ENCODE measurements at places on chromosomes 5 and 9. TPM values are rescaled to one million over a fixed set of nuclear protein-coding genes. Genes with fewer than 3 reads are reported as not detected.

The LRRC70 gene
- not detected for total RNA-seq

The RASGRF2 gene
- total RNA-seq, result 0.97 TPM

DNA sequence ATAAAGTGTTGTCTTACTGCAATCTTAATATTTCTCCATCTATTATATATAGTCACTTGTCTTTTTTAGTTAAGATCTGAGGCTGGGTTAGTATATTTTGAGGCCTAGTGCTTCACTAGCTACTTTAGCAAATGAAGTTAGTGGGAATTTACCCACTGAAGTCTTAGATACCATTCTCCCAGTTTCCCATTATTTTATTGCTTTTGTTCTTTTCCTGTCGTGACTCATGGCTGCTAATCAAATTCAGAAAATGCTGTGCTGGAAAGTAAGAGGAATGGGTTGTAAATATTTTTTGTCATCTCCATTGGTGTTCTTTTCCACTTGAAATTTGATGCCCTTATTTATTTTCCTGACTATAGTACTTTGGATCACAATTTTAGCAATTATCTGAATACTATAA lies 14.2 kb downstream of the TCERG1 start:
- peak; percentile 42 for DNase-seq

- no peak for DNase-seq
These were observed 20.5 kb upstream of the MRNIP start for GRCh38 chr5:179879003-179879689.

Measured in HFFc6 (cell line).